ENCODE measurements at places on chromosomes 6 and 20.

GRCh38 chr6:167211881-167212712 is 54.3 kb upstream of the GPR31 start:
- DNase-seq, result no peak

DNA sequence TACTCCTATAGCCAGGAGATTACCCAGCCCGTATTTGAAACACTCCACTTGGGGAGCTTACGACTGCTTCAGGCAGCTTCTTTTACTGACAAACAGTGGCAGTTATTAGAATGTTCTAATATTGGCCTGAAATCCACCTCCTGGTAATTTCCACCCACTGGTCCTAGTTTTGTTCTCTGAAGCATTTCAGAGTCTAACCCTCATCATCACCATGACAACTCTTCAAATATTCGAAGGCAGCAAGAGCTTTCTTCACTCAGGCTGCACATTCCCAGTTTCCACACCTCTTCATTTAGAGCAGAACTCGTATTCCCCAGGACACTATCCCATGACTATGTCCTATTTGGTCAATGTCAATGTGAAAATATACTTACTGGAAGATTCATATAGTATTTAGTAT is 325.6 kb downstream of the UBE3D start:
- no peak for DNase-seq

DNA sequence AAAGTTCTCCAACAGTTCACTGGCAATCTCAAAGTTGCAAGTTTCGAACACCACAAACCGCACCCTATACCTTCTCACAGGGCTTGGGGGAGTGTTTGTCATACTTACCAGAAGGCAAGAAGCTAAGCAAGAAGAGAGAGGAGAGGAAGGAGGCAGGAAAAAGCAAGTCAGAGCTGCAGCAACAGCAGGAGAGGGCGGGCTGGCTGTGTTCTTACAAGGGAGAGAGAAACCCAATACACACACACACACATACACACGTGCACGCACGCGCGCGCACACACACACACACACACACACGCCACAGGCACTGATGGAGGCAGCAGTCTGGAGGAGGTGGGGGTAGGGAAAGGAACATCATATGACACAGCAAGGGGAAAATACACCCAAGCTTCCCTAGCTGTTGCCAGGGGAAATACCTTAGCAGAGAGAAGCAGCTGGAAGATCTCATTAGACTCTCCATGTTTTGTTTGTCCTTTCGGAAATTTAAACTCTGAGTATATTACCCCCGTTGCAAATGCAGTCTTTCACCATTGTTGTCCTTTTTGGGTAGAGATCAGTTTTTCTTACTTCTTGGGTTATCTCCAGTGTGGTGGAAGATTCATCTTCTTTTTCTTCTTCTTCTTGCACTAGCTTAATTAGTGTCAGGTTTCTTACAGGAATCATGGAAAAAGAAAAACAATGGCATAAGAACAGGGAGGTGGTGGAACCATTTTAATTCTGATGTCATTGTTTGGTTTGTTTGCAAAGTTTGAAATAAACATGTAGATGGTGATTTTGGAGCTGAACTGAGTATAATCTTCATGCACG is at the start of gene TXLNB:
TXLNB (minus strand) TSS at position 186 of the 807 bp plus-strand sequence. CDS start 3,099 bp downstream, outside the sequence.
- DNase-seq, result peak; percentile 87

GRCh38 chr20:46350201-46350985 is 42.1 kb upstream of the CDH22 start:
- DNase-seq, result no peak

GRCh38 chr6:90249034-90249433 is 47.6 kb downstream of the BACH2 start:
- peak; percentile 32 for DNase-seq

DNA sequence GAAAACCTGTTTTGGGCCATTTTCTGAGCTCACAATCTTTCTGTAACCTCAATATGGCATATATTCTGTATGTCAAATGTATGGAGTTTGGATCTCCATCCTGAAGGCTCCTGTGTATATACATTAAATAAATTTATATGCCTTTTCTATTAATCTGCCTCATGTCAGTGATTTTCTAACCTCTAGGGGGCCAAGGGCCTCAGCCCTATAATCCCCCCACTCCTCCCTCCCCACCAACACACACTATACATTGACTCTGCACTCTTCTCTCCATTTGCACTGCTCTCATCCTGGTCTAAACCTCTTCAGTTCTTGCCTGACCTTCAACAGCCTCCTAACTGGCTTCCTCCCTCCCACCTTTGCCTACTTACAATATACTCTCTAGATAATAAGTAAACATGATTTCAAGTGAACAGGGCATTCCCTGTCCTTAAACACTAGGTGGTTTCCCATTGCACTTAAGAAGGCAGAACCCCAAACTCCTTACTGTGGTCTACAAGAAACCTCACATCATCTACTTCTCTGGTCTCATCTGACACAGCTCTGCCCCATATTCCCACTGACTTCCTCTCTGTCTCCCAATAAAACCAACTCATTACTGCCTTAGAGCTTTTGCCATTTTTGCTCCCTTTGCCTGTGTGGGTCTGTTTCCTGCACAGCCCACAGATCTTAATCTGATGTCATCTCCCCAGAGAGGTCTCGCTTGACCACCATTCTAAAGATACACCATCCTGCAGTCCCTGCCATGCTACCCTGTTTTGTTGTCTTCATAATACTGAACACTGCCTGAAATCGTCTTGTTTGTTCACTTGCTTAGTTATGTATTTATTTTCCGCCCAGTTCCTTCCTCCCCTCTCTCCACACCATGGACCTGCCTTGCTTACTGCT is 213.7 kb downstream of the SYNE1 start:
- no peak for DNase-seq

- DNase-seq, result no peak
Observed at GRCh38 chr6:95686272-95686671, 108.9 kb downstream of the MANEA start.

DNA sequence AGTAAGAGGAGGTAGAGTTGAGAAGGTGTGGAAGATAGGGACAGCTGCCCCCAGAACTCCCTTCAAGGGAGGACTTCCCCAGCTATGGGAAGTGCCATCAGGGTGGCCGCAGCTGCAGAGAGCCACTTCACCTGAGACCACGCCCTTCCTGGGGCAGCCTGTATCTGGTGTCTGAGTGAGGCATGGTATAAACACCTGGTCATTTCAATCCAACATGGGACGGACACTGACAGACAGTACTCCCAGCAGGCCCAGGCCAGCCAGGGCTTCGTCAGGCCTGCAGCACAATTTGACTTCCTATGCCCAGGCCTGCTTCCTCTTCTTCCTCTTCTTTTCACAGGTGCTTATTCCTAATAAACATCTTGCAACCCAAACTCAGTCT is 4.5 kb downstream of the SOX12 start:
- no peak for DNase-seq

- no peak for DNase-seq
Observed at GRCh38 chr20:22403022-22403631, 181.2 kb downstream of the FOXA2 start.

- DNase-seq, result no peak
Observed at GRCh38 chr20:58199469-58199868, 29.0 kb downstream of the ANKRD60 start.
